ENCODE measurements at places on chromosomes 16 and 17.

DNA sequence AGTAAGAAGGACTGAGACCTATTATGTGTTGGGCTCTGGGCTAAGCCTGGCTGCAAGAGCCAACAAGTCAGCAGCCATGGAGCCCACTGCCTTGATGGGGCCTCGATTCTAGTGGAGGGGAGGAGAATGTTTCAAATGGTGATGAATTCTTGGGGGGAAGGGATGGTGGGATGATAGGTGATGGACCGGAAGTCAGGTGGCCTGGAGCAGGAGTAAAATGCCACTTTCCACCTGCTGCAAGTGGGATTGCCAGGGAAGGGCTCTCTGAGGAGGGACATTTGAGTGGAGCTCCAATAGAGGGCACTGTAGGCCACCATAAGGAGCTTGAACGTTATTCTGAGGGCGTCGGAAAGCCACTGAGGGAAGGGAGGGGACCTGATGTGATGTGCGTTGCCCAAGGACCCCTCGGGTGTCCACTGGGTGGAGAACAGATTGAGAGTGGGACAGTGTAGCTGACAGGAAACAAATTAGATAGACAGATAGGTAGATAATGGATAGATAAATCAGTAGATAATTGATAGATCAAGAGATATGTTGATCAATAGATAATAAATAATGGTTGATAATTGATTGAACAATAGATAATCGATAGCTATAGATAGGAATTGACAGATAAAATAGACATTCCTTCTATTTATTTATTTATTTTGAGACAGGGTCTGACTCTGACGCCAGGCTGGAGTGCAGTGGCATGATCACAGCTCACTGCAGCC, 18.2 kb upstream of the NXPH3 start:
- DNase-seq, result peak; percentile 60

DNA sequence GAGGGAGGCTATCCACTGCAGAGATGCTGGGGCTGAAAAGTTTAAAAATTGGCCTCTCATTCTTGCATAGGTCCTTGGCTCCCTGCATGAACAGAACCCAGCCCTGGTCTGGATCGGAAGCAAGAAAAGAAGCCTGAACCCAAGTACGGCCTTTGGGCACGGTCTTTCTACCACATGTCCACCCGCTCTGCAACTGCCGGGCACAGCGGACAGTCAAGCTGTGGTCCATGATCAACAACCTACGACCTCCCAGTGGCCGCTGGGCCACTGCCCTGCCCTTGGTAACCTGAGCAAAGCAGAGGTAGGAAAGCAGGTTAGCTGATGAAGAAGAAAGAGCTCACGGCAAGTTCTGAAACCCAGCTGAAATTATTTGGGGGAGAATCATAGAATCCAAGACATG, 3.6 kb downstream of the ABCC12 start:
- no peak for DNase-seq

DNA sequence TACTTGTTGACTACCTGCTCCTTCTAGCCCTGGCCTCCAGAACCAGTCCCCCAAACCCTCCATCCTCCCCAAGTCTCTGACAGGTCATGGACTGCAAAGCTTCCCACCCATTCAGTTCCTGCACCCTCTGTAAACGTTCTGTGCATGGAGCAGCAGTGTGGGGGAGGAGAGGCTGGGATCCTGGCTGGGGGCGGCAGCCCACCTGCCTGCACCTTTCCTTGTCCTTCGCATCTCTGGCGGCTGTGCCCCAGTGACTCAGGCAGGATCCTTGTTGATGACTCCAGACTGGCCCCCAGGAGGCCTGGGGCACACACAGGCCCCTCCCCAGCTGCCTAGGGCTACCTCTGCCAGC, 1.6 kb upstream of the PKMYT1 start:
- no peak for DNase-seq

GRCh38 chr17:66348584-66349165, 46.3 kb downstream of the PRKCA start:
- DNase-seq, result peak; percentile 80

- no peak for DNase-seq
Measured at GRCh38 chr17:21125862-21126261, 902 bp upstream of the DHRS7B start.

- no peak for DNase-seq
Measured at GRCh38 chr17:39318636-39319035, 82.8 kb downstream of the FBXL20 start.

GRCh38 chr16:73713251-73713650, 583.4 kb upstream of the PSMD7 start:
- DNase-seq, result no peak

GRCh38 chr16:51723036-51723724, 572.1 kb upstream of the SALL1 start:
- no peak for DNase-seq

- no peak for DNase-seq
Measured at GRCh38 chr17:72004611-72005331, 116.0 kb upstream of the SOX9 start.

DNA sequence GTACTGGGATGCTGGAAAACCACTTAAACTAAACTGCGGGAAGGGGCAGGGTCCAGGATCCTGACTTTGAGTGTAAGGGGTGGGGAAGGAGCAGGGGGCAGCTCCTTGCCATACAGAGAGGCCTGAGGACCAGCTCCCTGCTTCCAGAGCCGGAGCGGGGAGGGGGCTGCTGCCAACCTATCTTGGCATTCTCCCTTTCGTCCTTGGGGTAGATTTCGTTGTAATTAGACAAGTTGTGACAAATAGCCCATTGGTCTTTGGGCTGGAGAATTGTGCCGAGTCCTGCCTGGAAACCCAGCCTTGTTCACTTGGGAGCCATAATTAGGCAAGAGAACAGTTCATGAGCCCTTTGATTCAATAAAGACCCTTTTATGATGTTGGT, 175.5 kb downstream of the RAB11FIP4 start:
- no peak for DNase-seq

- DNase-seq, result peak; percentile 44
Measured at GRCh38 chr17:78940708-78941107, 15.5 kb upstream of the TIMP2 start.

- no peak for DNase-seq
Measured at GRCh38 chr17:17420561-17421269, 56.1 kb upstream of the MED9 start.

- no peak for DNase-seq
Measured at GRCh38 chr16:73747328-73747727, 549.3 kb upstream of the PSMD7 start.

- DNase-seq, result no peak
Measured at GRCh38 chr17:13256545-13256944, 238.7 kb upstream of the ELAC2 start.

GRCh38 chr16:1426734-1427471, 4.0 kb upstream of the PERCC1 start:
- DNase-seq, result no peak

GRCh38 chr16:70735141-70735979, 49.5 kb upstream of the MTSS2 start:
- DNase-seq, result no peak

DNA sequence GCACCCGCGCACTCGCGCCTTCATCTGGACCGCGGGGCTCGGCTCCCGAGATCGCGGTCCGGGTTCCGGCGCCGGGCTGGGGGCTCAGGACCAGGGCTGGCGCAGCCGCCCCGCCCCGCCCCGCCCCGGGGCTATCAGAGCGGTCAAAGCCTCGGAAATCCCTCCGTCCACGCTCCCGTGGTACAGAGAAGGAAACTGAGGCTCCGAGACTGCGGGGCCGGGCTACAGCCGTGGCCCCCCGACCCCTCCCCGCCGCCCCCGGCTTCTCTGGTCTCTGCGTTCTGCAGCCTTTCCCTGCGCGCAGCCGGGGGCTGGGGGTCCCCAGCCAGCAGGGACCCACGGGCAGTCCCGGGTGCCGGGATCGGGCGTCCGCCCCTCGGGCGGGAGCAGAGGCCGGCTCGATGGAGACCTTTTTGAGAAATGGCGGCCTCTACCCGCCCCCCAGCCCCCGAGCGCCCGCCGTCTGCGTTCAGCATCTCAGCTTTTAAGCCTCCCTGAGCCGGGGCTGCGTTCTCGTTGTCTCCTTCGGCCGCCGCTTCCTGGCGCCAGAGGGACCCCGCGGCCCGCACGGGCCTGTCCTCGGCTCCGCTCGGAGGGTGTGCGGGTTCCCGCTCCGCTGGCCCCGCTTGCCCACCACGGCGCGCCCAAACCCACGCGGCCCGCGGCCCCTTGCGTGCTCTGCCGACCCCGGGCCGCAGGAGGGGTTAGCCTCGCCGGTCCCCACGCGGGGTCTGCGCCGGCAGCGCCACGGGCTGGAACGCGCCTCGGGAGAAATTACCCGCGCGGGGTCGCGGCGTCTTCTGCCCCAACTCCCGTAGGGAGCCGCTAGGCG, 1.5 kb upstream of the NPTX1 start:
- DNase-seq, result peak; percentile 23

DNA sequence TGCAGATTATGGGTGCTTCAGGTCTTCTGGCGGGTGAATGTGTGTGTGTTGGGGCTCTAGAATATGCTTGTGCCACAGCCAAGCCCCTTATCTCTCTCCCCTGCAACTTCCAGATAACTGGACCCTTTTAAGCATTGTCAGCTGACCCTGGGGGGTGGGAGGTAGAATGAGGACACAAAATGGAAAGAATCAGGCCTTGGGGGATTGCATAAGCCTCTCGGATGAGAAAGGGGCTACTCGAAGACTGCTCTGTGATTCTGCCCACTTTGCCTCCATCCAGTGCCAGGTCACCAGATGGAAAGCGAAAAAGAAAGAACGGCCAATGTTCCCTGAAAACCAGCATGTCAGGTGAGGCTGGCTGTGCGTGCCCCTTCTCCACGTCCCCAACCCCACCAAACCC, 13.8 kb downstream of the THRA start:
- DNase-seq, result no peak

DNA sequence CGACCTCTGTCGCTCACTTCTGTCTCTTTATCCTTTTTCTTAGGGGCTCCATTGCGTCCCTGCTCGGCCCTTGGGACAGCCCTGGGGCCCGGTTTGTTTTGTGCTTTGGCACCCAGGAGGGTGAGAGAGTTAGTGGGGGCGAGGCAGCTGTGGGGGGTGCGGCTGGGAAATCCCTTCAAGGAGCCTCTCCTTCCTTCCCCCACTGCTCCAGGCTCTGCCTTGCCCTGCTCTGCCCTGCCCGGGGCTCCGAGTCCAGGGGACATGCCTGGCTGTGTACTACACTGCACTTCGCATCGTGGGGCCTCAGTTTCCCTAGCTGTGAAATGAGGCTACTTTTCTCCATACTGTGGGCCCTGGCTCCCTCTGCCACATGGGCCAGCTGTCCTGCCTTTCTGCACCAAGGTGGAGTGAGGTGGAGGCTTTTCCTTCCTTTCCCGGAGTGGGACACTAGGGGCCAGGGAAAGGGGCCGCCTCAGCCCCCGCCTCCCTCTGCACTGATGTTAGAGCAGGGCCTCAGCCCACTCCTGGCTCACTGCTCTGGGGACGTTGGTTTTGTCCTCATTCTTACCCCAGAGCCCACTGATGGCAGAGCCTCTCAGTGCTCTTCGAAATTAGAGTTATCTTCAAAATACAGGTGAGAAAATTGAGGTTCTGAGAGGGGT, 980 bp downstream of the LLGL1 start:
- DNase-seq, result no peak

DNA sequence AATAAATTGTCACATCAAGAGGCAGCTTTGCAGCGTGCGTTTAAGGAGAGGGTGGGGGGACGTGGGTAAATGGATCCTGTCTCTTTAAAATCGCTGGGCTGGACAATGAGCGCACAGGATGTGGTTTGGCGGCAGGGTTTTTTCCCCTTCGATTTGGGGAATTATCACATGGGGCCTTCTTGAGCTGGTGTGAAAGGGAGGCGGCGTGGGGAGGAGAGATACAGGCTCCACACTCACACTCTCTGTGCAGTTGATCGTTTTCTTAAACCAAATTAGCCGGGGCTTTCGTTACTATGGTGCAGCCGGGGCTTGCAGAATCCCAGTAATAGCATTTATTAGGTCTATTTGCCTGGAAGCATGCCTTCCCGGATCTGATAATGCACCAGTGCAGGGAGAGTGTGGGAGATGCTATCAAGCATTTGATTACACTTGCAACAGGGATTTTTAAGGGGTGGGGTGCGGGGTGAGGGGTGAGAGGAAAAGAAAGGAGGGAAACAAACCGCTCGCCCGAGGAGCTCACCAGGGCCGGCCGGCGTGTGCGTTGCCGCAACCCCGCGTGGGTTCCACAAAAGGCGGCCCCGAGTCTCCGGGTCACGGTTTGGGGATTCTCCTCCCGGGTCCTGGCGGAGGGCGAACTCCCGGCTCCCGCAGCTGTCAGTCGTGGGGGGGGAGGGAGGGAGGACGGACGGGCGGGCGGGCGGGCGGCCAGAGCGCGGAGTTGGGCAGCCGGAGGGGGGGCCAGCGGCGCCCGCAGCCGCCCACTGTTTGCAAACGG, 58.8 kb upstream of the GSE1 start:
- peak; percentile 84 for DNase-seq

- DNase-seq, result no peak
Measured at GRCh38 chr16:14024283-14024682, 46.8 kb upstream of the MRTFB start.

- peak; percentile 73 for DNase-seq
Measured at GRCh38 chr16:4316864-4317531, 1.1 kb downstream of the GLIS2 start.

- no peak for DNase-seq
Measured at GRCh38 chr16:10242097-10242496, 59.9 kb upstream of the GRIN2A start.

DNA sequence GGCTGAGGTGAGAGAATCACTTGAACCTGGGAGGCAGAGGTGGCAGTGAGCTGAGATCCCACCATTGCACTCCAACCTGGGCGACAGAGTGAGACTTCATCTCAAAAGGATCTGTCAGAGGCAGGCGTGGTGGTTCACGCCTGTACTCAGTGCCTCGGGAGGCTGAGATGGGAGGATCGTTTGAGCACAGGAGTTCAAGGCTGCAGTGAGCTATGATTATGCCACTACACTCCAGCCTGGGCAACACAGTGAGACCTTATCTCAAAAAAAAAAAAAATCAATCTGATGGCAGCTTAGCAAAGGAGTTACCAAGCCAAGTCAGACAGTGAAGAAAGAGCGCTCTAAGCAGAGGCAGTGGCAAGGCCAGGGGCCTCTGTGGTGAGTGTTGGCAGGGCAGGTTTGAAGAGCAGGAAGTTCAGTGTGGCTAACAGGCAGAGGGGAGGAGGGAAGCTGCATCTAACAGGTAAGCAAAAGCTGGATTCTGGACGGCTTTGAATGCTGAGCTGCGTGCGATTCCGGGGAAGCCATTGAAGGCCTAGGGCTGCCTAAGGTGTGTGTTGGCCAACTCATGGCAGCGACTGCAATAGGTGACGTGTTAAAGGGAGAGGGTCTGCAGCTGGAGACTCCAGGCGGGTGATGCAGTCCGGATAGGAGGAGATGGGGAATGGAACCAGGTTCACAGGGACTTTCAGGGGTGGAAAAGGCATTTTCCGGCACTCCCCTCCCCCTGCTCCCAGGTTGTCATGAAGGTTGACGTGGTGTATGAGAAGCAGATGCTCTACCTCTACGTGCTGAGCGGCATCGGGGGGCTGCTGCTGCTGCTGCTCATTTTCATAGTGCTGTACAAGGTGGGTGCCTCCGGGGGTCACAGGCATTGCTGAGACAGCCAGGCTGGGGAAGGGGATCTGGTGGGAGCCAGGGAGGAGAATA, 7.0 kb downstream of the ZNF768 start:
- no peak for DNase-seq

All from kidney tubule cell (primary cell).